Brain (organoid and tissue), 16 donors: ENCODE measurements at places on chromosomes 4 and X.

GRCh38 chr4:74751856-74752255 is 42.5 kb downstream of the BTC start:
- DNase-seq = no peak

DNA sequence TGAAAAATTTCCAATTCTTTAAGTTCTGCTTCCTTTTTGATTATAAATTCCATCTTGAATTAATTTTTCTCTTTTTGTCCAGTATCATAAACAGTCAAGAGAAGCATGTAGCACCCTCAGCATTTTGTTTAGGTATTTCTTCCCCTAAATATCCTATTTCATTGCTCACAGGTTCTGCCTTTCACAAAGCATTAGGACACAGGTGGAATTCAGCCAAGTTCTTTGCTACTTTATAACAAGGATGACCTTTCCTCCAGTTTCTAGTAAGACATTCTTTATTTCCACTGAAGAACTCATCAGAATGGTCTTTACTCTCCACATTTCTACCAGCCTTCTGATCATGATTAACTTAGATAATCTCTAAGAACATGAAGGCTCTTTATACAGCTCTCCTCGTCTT is 7.4 kb downstream of the SLC9B1 start:
- no peak for DNase-seq

DNA sequence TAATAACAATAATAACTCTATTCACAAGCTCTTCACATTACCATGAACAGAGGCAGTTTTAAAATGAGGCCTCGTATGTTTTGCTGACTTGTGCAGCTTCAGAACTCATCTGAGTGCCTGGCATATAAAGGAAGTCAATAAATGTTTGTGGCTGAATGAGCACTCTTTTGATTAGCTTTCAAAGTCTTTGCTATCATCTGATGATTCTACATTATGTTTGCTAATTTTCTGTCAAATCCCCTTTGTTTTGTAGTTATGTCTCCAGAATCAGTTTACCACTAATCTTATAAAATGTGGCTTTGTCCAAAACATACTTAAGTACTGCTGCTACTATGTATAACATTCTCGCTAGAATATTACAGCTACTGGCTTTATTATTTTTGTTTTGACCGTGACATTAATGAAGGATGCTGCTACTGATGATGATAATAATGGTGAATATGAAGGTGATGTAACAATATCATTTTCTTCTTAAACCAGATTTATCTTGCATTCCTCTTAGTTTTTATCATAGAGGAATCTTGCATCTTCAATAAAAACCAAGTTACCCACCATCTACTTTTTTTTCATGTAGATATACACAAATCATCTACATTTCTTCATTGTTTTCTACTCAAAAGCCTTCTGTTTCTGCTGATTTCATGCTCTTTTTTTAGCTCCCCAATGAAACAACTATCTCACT is 384.5 kb downstream of the NAF1 start:
- no peak for DNase-seq

GRCh38 chr4:74930162-74930561 is 2.8 kb upstream of the PARM1 start:
- DNase-seq = no peak

DNA sequence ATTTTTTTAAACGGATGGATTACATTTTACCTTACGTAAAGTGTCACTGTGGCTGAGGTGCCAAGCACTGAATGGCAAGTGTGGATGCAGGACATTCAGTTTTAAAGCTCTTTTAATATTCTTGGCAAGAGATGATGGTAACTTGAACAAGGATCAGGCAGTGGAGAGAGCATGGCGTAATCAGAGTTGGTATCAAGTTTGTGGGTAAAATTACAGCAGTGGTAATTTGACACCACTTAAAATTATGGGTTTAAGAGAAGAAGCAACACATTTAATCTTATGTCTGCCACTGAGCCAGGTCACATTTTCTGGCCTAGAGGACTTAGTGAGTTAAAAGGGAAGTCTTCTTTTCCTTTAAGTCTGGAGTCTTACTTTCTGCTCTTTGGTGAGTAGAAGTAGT is 100.5 kb downstream of the NAA11 start:
- no peak for DNase-seq

- peak; percentile 53 for DNase-seq
Measured at GRCh38 chrX:46376246-46376885, 168.9 kb downstream of the ZNF674 start.

DNA sequence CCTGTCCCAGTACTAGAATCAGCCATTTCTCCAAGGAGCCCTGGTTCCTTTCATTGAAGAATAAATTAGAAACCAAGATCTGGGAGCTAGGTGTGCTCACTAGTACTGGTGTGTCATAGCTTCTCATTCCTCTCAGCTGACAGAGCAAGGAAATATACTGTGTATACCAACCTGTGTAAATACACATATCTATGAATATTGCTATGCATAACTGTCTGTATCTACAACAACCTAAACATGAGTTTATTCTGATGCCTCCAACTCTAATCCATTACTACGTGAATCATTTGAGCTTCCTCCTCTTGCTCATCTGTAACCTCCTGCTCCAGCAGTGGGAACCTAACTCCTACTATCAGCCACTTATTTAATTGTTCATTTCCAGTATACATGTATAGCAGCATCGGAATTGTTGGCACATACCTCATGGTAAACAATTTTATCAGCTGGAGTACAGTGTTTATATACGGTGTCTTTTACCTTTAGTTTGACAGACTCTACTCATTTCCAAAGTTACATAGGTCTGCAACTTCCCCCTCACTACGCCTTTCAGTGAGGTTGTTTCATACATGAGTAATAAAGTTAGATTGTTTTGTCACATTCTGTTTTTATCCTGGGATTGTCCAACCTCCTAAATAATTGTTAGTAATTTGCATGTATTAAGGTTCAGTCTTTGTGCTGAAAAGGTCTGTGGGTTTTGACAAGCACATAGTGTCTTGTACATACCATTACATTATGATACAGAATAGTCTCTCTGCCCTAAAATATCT is 7.1 kb upstream of the SCRG1 start:
- no peak for DNase-seq
